ENCODE measurements at places on chromosomes 5 and 9.

DNA sequence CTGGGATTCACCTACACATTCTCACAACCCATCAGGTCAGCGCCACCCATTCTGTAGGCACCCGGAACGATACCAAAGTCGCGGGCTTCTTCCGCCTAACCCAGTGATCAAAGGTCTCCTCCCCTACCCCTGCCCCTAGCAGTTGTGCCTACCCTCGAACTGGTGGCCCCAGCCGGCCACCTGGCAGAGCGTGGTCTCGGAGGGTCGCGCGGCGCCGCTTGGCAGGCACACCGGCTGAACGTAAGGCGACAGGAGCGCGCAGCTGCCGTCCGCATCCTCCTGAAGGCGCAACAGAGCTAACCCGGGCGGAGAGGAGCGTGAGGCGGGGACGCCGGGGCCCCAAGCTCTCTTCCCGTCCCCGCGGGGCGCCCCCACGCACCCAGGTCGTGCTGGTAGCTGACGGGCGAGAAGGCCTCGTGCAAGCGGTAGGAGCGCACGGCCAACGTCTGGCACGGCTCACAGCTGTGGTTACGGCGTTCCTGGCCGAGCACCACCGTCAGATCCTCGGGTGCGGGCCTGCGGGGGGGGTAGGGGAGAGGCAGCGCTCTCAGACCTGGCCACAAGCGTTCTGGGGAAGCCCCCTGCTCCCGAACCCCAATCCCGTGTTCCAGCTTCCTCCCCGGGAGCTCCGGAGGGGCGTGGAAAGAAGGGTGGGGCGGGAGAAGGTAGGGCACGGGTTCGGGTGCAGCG, 2.8 kb upstream of the PFN3 start:
- DNase-seq: no peak

GRCh38 chr9:91681461-91682305, 258.1 kb upstream of the NFIL3 start:
- DNase-seq: no peak

- no peak for DNase-seq
Measured at GRCh38 chr5:33933723-33934169, 2.4 kb upstream of the RXFP3 start.

GRCh38 chr9:14478175-14479162, 164.5 kb upstream of the NFIB start:
- DNase-seq: no peak

- no peak for DNase-seq
Measured at GRCh38 chr5:170475294-170476000, 28.4 kb upstream of the KCNIP1 start.

DNA sequence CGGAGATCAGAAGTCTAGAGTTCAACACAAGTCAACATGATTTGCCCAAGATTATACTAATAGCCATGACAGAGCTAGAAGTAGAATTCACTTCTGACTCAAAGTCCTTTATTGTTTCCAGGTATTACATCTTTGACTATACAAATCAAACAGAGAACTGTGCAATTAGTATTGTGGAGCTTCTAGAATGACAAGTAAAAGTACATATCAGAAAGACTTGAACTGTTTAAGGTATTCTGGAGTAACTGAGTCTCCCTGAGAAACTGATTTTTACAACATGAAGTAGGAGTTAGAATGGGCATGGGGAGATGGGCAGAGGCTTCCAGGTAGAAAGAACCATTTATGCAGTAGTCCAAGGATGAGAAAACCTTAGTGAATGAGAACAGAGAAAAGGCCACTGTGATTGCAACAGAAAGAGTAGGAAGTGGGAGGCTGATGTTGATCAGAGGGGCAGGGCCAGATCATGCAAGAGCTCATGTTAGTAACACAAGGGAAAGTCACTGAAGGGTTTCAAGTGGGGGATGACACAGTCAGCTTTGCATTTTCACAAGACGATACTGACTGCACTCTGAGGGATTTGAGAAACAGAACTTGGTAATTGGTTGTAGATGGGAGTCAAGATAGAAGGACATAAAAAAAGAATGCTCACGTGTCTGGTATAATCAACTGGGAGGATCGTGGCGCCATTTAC, 280.7 kb downstream of the RFX3 start:
- DNase-seq: no peak

All from Panc1 (cell line).